ENCODE measurements at places on chromosomes 12 and 14.

- DNase-seq: no peak
Measured at GRCh38 chr14:105962532-105962931, 436.1 kb downstream of the TMEM121 start.

GRCh38 chr12:121365416-121366062, 13.3 kb upstream of the ANAPC5 start:
- DNase-seq: no peak

- DNase-seq: no peak
Measured at GRCh38 chr12:57232156-57232756, 2.7 kb downstream of the SHMT2 start.

- no peak for DNase-seq
Measured at GRCh38 chr12:85277900-85278597, 2.0 kb upstream of the ALX1 start.

- DNase-seq: no peak
Measured at GRCh38 chr14:91568626-91569025, 58.5 kb upstream of the PPP4R3A start.

GRCh38 chr14:89720741-89721729, 233.5 kb downstream of the EFCAB11 start:
- DNase-seq: peak; percentile 45

DNA sequence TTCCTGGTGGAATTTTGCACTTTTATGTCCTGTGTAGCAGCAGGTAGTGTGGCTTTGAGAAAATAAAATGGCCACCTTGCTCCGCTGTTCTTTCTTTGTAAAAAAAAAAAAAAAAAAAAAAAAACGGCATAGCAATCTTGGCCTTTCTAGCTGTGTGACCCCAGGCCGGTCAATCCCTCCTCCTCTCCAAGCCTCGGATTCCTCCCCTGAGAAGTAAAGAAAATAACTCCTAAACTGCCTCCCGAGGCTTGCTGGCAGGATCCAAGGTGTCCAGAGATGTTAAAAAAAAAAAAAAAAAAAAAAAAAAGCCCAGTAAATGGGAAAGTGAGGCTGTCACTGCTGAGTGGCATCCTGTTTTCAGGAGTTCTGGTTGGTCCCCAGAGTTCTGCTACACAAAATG, 23.9 kb upstream of the MAP1LC3B2 start:
- no peak for DNase-seq

GRCh38 chr12:115213118-115213517, 529.1 kb upstream of the TBX3 start:
- no peak for DNase-seq

GRCh38 chr12:9731797-9732196, 1.1 kb downstream of the CLECL1 start:
- no peak for DNase-seq

GRCh38 chr12:31897781-31898503, 61.3 kb upstream of the RESF1 start:
- no peak for DNase-seq

DNA sequence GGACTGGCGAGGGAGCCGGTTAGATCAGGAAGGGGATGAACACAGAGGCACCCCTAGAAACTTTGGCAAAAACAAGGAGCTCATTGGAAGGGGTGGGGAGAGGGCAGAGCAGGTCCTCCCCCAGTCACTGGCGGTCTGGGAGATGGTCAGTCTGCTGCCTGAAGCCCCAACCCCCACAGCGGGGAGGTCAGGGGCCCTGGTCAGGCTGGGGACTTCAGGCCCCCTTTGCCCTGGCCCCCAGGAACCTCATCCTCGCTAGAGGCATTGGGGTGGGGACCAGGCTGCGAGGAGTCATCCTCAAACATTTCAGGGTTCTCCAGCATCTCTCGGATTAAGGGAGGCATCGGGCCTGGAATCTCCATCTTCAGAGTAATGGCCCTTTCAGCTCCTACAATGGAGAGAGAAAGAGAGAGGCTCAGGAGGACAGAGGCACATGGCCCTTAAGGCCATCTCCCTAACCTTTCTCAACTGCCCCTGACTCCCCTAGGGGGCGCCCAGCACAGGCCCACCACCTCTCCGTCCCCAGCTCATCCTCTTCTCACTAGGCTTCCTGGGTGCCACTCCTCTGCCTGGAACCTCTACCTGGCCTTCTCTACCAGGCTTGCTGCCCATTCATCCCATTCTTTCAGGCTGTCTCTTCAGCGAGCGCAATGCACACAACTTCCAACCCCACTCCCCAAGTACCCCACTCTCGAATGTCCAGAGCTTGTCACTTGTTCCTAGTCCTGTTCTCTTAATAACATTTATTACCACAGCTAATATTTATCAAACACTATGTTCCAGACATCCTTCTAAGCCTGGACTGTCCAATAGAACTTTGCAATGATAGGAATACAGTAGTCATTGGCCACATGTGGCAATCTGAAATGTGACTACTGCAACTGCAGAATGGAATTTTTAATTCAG, 4.7 kb upstream of the ITGB7 start:
- DNase-seq: no peak

DNA sequence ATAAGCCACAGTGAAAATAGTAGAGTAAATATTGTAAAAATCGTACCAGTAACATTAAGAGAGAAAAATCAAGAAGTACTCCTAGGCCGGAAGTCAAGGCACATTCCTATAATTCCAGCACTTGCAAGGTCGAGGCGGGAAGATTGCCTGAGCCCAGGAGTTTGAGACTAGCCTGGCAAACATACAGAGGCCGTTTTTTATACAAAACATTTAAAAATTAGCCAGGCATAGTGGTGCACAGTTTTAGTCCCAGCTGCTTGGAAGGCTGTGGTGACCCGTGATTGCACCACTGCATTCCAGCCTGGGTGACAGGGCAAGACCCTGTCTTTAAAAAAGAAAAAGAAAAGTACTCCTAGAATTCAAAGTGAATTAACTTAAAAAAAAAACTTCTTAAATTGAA, 341.8 kb downstream of the C12orf50 start:
- no peak for DNase-seq

DNA sequence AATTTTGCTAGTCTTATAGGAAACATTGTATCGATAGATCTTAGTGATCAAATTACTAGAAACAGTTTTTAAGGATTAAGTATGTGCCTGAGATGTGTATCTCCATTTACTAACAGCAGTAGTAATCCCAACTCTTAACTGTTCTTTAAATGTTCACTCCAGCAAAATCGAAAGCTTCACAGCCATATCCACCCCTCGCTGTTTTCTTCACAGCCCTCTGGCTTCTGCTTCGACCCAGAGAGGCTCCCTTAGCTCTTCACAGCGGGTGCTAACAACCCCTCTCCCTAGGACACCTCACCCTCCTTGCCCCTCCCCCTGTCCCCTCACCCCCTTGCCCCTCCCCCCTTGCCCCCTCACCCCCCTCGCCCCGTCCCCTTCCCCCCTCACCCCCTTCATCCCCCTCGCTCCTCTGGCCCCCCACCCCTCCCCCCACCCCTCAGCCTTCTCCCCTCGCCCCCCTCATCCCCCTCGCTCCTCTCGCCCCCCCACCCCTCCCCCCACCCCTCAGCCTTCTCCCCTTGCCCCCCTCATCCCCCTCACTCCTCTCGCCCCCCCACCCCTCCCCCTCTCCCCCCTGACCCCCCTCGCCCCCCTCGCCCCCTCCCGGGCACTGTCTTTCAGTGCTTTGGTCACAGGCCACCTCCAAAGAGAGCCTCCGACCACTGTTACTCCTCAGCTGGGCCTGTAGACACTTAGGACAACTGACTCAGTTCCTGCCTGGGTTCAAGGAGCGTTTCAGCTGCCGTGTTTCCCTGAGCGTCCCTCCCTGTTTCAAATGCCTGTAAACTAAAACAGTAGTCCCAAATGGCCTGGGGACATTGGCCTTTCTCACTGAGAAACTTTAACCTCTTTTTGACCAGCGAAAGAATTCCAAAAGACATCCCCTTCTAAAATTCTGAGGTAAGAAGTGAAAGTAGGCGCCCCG, 46.0 kb upstream of the DYNC1H1 start:
- no peak for DNase-seq

DNA sequence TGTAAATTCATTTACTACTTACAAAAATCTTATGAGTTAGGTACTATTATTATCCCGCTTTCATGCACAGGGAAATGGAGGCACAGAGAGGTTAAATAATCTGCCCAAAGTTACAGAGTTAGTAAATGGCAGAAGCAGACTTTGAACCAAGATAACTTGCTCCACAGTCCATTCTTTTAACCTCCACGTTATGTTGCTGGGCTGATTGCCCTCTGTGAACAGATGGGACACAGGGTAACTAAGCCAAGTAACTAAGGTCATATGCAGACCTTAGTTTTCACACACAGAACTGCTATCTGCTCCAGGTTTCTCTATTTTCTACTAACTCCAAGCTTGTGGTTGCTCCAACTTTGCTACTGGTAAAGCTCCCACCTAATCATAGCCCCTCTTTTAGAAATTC, 147.1 kb upstream of the IFNG-AS1 start:
- DNase-seq: no peak

- no peak for DNase-seq
Measured at GRCh38 chr14:56268673-56269072, 150.5 kb downstream of the PELI2 start.

DNA sequence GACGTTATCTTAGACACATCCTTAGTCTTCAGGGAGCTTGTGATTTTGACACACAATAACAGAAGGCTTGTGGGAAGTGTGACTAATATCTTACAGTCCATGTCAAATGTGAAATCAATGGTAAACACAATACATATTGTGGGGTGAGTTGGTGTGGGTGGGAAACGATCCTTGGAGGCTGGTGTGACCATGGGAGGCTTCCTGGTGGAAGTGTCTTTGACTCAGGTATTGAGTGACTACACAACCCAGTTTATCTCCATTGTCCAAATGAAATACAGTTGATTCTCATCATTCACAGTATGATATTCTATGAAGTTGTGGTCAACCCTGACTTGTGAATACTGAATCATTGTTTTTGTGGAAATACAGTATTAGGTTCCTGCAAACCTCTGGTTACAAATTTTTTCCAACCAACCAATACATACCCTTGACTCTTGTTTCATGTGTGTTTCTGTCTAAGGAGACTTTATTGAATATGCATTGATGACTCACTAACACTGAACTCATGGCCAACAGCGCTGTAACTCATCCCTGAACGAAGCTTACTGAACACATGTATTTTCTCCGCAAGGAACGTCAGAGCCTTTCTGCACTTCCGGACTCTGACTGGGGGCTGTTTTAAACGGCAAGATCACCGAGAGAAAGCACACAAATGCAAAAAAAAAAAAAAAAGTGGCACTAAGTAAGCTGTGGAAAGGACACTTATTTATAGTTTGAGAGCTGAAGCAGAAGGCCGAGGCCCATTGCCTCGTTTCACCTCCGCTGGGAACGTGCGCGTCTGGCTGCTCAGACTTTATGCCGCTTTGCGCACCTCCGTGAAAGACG, 59.0 kb downstream of the CLMN start:
- DNase-seq: no peak

DNA sequence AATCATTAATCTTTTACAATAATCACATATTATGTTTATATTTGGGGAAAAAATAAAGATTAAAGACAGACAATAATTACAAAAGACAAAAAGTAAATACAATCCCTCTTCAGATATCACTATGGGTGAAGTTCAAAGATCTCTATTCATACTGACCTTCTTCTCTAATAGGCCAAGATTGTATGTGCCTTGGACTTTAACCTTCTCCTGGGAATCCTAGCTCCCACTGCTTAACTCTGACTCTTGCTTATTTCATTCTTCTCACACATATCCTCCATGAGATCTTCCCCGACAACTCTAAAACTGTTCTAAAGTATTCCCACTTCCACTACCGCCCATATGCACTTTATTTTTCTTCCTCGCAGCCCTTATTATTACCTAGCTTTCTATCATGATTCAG, 83.8 kb downstream of the EEA1 start:
- no peak for DNase-seq

Data from stimulated activated CD8-positive, alpha-beta memory T cell treated with anti-CD3 and anti-CD28 coated beads, Interleukin-7, amount 100 ng/mL, for 1 hour (primary cell).